ENCODE measurements at places on chromosomes 1 and 21.

GRCh38 chr1:98221923-98222322, 301.1 kb upstream of the DPYD start:
- no peak for DNase-seq

GRCh38 chr1:173414136-173414535, 63.0 kb upstream of the PRDX6 start:
- DNase-seq: no peak

- no peak for DNase-seq
These were observed 5.4 kb downstream of the OR2B11 start for GRCh38 chr1:247452447-247453039.

GRCh38 chr1:16491056-16491675, 22.9 kb downstream of the RNU1-1 start:
- DNase-seq: no peak

GRCh38 chr21:42499444-42500112, 3.6 kb upstream of the RSPH1 start:
- no peak for DNase-seq

- no peak for DNase-seq
These were observed 11.5 kb upstream of the EIF4G3 start for GRCh38 chr1:21188235-21188634.

DNA sequence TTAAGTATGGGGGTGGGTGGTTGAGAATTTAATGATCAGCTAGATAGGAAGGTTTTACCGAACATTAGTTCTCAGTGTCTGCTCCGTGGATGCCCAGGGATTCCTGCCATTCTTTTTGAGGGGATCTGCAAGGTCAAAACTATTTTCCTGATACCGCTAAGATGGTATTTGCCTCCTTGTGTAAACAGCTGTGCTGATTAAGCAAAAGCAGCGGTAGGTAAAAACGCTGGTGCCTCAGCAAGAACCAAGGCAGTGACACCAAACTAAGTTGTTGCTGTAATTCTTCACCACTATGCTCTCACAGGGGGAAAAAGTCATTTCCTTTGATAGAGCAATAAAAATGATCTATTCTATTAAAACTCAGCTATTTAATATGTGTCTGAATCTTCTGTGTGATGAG, 229.0 kb downstream of the FMN2 start:
- no peak for DNase-seq

GRCh38 chr1:24111262-24111995, 506 bp downstream of the MYOM3 start:
- no peak for DNase-seq

GRCh38 chr1:3111348-3112021, 42.5 kb downstream of the PRDM16 start:
- no peak for DNase-seq

DNA sequence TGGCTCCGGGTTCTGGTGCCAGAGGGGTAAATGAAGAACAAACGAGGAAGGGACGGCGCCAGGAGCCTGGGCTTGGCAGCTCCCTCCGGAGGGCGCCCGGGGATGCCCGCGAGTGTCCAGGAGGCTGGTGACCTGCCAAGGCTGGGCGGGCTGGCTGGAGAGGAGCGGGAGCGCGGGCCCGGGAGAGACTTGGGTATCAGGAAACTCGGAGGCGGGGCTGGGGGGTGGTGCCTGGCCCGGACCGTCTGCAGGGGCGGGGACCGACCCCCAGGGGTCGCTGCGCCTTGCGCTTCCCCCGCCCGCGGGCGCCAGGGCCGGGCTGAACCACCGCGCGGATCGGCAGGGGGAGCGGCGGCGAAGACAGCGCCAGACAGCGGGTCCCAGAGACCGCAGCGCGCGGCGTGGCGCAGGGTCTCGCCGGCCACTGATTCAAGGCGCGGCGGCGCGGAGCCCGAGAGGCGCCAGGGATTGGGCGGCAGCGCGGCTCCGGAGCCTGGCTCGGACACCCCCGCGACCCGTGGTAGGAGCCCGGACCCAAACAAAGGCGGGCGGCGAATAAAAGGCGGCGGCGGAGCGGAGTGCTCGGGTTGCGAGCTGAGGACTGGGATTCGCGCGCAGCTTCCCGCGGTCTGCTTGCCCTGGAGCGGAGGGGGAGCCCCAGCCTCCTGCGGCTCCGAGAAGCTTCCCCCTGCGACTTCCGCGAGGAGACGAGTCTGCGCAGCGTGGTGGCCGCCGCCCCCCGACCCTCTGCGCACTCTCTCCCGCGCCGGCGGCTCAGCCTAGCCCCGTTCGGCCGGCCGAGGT, at the start of gene DISP3:
Gene DISP3, plus strand, starts transcription at position 585 of the 804 bp plus-strand sequence. CDS start 21,838 bp downstream, outside the sequence.
- DNase-seq: peak; percentile 56

GRCh38 chr1:204094313-204094729, 21.4 kb downstream of the SOX13 start:
- DNase-seq: no peak

DNA sequence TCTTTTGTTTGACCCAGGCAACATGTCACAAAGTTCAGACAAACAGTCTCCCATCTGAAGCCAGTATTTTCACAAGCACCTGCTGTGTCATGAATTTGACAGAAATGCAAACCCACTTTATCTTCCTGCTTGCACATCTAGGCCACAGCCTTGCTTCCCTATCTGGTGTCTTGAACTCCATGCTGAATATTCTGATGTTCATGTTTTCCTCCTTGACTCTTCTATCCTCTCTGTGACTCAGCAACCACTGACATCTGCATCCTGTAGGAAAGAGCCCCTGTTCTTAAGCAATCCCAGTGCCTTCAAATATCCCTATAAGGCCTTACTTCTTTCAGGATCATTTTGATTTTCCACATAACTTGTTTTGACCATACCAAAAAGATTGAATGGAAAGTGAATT, 6.5 kb downstream of the CD55 start:
- peak; percentile 18 for DNase-seq

DNA sequence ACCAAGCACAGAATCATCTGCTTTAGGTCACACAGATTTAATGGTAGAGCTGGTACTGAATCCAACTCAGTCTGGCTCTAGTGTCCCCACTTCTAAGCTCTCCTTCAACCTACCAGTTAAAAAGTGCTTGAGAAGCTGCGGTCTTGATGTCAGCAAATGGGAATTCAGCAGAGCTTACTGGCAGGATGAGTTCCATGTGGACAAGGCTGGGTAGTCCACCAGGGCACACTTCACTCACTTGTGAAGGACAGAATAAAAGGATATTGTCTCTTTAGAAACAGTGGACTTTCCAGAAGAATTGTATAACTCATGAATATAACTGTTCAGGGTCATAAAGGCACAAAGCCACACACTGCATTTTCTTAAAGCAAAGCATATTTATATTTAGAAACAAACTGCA, 35.1 kb upstream of the GUCA2B start:
- DNase-seq: no peak

GRCh38 chr1:27596261-27596660, 7.7 kb downstream of the AHDC1 start:
- no peak for DNase-seq

- no peak for DNase-seq
These were observed 45.9 kb upstream of the CRB1 start for GRCh38 chr1:197222025-197222685.

GRCh38 chr1:21238141-21238800, 52.0 kb downstream of the ECE1 start:
- no peak for DNase-seq

GRCh38 chr1:61085983-61086644, 3.8 kb downstream of the NFIA start:
- DNase-seq: no peak

- no peak for DNase-seq
These were observed 227.2 kb downstream of the KCNJ6 start for GRCh38 chr21:37688952-37689659.

GRCh38 chr1:67688526-67689219, 3.7 kb downstream of the GADD45A start:
- no peak for DNase-seq
